ENCODE measurements at places on chromosomes 6 and 20. TPM values are rescaled to one million over a fixed set of nuclear protein-coding genes. Genes with fewer than 3 reads are reported as not detected.

- no peak for ATAC-seq
These were observed 13.1 kb downstream of the BRPF3 start for GRCh38 chr6:36209606-36210005.

GRCh38 chr20:4844751-4845465 is 123.2 kb downstream of the PRND start:
- ATAC-seq = no peak

GRCh38 chr20:44838521-44838920 is 28.2 kb upstream of the RIMS4 start:
- ATAC-seq = no peak

DNA sequence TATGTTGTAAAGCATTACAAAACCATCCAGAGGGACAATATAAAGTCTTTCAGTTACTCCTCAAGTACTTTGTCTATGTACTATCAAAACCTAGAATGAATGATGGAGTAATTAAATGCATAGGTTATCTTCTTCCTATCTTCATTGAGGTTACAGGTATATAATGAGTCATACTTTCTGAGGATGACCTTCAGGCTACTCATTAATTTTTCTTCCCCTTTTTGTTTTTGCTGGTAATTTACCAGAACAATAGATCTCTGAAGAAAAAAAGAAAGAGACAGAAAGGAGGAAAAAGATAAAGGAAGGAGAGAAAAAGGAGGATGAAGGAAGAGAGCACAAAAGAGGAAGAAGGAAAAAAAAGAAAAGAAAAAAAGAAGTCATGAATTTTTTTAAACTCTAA is 398.4 kb downstream of the TBC1D32 start:
- ATAC-seq = no peak

- no peak for ATAC-seq
These were observed 49.5 kb upstream of the TULP4 start for GRCh38 chr6:158262755-158263154.

Gene ZSCAN31
- 29.9 TPM for total RNA-seq

Gene IL17A
- total RNA-seq = not detected

Gene HLA-DPA1
- 63.7 TPM for total RNA-seq

Gene KCNK15
- total RNA-seq = 3.6 TPM

Gene PNPLA1
- total RNA-seq = not detected

Data from gastroesophageal sphincter (tissue), 4 donors.